Activated CD4-positive, alpha-beta T cell treated with anti-CD3 and anti-CD28 coated beads for 1 hour (primary cell): ENCODE measurements at places on chromosomes 3 and 15.

DNA sequence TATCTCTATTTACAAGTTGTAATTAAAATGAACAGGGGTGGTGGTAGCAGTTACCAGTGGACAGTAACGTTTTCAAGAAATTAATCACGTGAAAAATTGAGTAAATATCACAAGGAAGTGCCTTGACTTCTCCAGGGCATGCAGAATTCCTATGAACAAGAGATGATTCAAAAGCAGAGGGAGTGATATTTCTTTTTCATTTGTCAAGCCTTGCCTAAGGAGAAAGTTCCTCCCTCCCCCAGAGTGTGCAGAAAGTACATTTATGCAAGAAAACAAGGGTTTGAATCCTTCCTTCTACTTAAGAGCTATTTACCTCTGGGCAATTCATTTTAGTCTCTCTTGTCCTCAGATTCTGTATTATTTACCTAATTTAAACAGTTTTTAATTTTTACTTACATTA lies 53.3 kb upstream of the ZNF385D start:
- DNase-seq = no peak

- no peak for DNase-seq
These were observed 120.7 kb upstream of the TOPAZ1 start for GRCh38 chr3:44120721-44121582.

DNA sequence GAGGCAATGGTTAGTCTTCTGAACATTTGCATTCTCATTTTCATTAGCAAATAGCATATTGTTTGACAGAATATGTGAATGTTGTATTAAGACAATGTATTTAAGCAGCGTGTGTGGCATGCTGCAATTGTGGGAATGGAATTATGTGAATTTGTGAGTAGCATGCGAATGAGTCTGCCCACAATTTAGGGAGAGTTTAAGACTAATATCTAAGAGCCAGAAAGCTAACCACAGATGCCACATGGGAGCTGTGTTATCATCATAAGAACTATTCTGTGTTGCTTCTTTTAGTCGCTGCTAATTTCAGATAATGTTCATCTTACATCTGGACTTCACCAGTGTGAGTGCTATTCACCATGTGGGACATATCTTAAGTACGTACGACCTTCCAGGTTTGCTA lies 494.5 kb downstream of the RBMS3 start:
- no peak for DNase-seq

- DNase-seq = no peak
These were observed 426.5 kb upstream of the RASGRP1 start for GRCh38 chr15:38991126-38991525.

DNA sequence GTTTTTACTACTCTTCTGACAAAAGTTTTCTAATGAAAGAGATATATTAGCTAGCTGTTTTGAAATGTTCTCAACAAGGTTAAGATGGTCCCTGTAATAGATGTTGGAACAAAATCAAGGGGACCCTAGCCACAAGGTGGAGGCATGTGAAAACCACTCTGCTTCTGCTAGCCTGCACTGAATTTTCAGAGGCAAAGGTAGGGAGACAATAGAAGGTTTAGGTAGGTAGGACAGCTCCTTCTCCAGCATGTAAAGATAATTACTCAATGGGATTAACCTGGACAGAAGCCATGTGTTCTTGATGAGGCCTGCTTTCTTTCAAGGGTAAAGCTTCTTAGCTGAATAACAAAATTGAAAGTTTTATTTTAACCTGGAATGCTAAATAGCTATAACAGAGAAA lies 333.5 kb downstream of the LSAMP start:
- DNase-seq = no peak

DNA sequence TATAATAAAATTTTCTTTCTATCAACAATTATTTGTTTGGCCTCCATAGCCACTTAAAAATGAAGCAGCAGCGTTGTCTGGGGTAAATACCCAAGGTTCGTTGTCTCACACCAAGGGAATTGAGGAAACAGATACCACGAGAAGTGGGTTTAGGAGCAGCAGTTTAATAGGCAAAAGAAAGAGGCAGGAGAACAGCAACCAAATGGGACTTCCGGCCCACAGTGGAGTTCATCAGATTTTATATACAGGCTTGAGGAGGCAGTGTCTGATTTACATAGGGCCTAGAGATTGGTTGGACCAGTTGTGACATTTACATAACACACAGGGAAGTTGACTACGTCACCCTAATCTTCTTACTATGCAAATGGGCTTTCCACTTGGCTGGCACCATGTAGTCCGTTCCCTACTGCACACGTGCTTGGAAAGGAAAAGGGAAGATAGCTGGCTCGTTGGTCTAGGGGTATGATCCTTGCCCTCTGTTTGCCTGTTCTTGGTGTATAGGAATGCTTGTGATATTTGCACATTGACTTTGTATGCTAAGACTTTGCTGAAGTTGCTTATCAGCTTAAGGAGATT lies 61.5 kb upstream of the SETMAR start:
- no peak for DNase-seq

GRCh38 chr15:29132735-29133181 lies 136.9 kb downstream of the NSMCE3 start:
- no peak for DNase-seq

DNA sequence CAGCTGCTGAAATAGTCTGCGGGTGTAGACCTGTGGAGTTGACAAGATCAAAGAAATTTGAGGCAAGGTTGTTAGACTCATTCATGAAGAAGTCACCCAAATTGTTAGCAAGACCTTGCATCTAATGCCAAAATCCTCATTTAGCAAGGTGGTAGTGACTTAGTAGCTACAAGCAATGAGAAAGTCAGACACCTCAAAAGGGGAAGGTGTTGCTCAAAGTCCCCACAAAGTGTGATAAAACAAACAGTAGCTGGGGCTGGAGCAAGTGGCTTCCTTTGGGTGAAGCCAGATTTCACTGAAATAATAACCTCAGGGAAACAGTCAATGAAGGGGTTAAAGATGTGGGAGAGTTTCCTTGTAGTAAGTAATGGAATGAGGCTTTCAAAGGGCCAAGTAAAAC lies 44.9 kb downstream of the CD86 start:
- no peak for DNase-seq

- DNase-seq = no peak
These were observed 236.2 kb upstream of the LYSMD4 start for GRCh38 chr15:99969261-99969920.

DNA sequence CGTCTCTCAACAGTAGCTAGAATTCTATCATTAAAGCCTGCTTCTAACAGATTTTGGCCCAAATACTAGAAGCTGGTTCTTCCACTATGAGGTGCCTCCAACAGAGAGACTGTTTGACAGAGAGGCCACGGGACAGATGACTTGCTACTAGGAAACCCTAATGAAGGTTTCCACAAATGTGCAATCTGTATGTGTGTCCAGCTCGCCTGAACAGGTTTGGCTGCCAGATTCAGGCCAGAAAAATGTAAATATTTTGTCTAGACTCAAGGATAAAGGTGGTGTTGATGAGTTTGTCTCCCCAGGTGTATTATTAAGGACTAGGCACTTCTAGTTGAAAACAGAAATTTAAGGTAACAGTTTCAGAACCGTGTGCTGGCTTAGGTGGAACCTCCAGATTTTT lies 91.6 kb upstream of the TRIM42 start:
- no peak for DNase-seq

GRCh38 chr15:70490838-70491155 lies 272.6 kb downstream of the UACA start:
- DNase-seq = no peak

- DNase-seq = no peak
These were observed 54.0 kb downstream of the TSC22D2 start for GRCh38 chr3:150462108-150462507.

DNA sequence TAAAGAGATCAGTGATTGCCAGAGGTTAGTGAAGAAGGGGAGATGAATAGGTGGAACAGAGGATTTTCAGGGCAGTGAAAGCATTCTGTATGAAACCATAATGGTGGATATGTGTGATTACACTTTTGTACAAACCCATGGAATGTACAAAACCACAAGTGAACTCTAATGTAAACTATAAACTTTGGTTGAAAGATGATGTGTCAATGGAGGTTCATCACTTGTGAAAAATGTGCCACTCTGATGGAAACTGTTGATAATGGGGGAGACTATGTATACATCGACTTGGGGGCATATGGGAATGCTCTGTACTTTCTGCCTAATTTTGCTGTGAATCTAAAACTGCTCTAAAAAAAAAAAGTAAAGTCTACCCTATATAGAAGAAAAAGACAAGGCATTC lies 68.7 kb upstream of the ARHGEF3 start:
- DNase-seq = no peak

- no peak for DNase-seq
These were observed 11.7 kb downstream of the SLC25A36 start for GRCh38 chr3:140953028-140953960.

GRCh38 chr3:134802428-134803050 lies 7.5 kb downstream of the EPHB1 start:
- no peak for DNase-seq

- no peak for DNase-seq
These were observed 173.1 kb downstream of the MFSD1 start for GRCh38 chr3:158974904-158975303.

DNA sequence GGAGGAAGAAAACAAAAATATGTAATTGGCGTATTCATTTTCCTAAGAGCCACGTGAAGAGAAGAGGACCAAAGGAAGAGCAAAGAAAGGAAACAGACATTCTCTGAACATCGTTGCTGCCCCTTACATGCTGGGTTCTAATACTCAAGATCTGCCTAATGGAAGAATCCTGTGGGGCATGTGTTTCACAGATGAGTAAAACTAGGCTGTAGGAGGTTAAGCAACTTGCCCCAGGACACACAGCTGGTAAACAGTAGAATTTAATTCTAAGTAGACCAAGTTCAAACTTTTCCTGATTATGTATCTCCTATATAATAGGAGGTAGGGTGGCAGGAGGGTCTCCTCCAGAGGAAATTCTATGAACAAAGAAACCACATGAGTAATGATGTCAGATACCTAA lies 106.1 kb upstream of the TNFAIP8L3 start:
- no peak for DNase-seq

DNA sequence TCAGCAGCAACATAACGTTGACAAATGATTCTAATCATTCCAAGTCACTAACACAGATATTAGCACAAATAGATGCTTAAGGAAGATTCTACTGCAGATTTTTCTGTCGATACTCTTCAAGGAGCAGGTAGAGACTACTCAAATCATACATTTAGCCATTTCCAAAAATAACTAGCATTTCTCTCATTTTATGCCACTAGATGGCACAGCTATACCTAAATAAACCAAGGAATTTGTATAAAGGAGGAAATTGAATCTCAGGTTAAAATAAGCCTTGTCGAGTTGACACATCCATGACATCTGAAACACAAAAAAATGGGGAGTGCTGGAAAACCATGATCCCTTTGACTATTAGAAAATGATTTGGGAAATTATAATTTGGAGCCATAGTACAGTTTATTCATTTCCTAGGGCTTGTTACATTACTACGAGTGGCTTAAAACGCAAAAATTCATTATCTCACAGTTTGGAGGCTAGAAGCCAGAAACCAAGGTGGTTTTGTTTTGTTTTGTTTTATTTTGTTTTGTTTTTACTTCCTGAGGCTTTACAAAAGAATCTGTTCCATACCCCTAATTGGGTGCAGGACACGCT lies 59.5 kb upstream of the STRIT1 start:
- no peak for DNase-seq

DNA sequence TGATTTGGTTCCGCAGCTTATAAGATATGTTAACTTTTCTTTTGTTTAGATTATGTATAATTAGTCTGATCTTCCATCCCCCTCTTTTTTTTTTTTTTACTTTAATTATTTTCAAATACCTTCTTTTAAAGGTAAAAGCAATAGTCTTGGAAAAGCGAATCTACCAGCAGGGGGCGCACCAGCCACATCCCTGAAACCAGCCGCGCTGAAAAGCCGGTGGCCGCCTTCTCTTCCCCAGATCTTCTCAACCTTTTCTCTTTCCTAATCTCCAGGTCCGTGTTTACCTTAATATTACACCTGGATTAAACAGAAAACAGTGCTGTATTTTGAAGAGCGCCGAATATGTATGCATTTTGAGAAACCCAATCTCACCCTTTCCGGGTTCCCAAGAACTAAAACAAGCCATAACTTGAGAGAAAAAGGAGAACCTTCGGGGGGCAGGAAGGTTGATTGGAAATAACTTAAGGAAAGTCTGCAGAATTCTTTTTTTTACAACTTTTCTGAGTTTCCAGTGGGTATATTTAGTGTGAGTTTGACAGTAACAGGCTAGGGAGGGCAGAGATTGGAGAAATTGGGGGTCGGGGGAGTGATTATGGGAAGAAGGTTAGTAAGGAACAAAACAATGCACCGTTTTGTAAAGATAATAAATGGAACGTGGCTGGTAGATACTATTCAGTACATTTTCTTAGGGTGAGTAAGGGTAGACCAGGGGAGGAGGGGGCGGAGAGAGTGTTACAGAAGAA lies 2.0 kb upstream of the SOX2 start:
- DNase-seq = no peak

DNA sequence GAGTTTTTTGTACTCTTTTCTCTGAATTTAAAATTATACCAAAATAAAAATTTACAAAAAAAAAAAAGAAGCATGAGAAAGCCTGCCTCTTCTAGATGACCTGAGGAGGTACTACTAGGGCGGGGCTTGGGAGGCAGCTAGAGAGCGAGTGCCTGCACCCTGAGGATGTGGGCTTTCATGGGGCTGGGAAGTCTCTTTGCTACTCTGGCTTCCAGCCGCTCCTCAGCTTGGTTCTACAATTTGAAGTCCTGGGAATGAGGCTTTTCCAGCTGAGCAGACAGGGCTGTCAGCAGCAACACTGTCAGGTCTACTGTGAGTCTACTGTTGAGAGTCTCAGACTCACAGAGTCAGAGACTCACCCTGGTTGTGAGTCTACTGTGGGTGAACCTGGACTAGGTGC lies 8.2 kb upstream of the PSTPIP1 start:
- DNase-seq = no peak

DNA sequence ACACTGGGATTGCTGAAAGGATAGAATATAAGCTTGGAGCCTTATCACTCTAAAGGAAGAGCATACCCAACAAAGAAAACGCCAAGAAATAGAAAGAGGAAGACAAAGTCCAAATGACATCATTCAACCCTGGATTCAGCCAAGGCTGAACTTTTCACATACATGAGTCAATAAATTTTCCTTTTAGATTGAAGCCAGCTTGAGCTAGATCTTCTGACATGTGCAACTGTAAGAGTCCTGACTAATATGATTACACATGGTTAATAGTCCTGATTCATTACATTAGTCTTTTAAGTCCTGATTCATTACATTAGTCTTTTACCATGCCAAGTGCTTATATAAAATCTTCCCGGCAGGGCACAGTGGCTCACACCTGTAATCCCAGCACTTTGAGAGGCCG lies 13.6 kb upstream of the DENND6A start:
- no peak for DNase-seq

- DNase-seq = no peak
These were observed 17.6 kb downstream of the FOXP1 start for GRCh38 chr3:71565976-71566375.

GRCh38 chr3:197798863-197799262 lies 7.8 kb downstream of the LRCH3 start:
- no peak for DNase-seq

GRCh38 chr3:13009132-13009945 lies 63.9 kb downstream of the IQSEC1 start:
- DNase-seq = no peak
